ENCODE measurements at places on chromosomes 2 and 18. TPM values are rescaled to one million over a fixed set of nuclear protein-coding genes. Genes with fewer than 3 reads are reported as not detected.

Gene STON1
- total RNA-seq = 0.34 TPM

Gene COBLL1
- total RNA-seq = 3.8 TPM

Gene UXS1
- 58.2 TPM for total RNA-seq

Gene PPP1R1C
- 2.0 TPM for total RNA-seq

Gene HOXD8
- total RNA-seq = 5.9 TPM

Gene ANTXR1
- total RNA-seq = 167 TPM

Gene DES
- 0.08 TPM for total RNA-seq

Gene TCF7L1
- 7.3 TPM for total RNA-seq

Gene CBLN2
- total RNA-seq = 0.06 TPM

Gene ACKR3
- total RNA-seq = 36.4 TPM

Data from A549 treated with DMSO at 1 μM for 4 hours (cell line).